Suppressor macrophage treated with lipopolysaccharide for 4 hours (primary cell): ENCODE measurements at places on chromosomes 1 and 21.
A peak's percentile ranks its signal among the peaks of the same experiment; 100 is the strongest.

DNA sequence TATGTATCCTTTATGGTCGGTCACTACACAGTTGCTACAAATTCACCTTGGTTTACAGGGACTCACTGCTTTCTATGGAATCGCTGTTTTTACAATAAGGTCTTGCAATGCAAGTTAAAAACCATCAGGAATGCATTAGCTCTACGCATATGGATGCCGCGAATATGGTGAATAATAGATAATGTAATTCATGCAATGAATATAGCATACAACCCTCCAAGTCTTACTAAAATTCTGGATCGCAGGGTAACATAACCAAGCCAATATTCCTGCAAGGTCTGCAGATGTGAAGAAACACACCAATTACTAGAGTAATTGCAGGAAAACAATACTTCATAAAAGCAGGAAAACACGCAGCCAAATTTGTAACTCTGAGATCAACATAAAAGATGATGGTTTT lies 75.6 kb upstream of the BACE2 start:
- no peak for DNase-seq

GRCh38 chr1:184987696-184988095 lies 13.4 kb upstream of the NIBAN1 start:
- peak; percentile 37 for DNase-seq

GRCh38 chr1:41713557-41714327 lies 205.0 kb downstream of the HIVEP3 start:
- DNase-seq, result no peak

DNA sequence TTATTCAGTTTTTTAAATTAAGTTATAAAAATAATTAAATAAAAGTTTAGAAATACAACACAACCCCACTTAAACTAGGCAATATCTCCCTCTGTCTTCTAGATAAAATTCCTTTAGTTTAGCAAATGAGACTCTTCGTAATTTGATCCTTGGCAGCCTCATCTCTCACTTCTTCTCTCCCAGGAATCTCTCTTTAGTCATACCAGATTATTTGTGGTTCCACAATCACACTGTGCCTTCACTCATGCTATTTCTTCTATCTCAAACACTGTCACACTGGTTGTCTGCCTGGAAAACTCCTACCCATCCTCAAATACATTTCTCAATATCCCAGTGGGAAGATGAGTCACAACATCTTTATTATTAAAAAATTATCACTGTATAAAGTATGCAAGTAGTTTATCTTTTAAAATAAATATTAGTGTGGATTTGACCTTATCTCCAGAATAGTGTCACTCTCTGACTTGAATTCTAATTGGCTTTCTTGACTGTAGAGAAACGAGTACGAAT lies 195.5 kb downstream of the KCNH1 start:
- no peak for DNase-seq

- DNase-seq, result no peak
Observed at GRCh38 chr1:60866226-60866900, 216.0 kb upstream of the NFIA start.

DNA sequence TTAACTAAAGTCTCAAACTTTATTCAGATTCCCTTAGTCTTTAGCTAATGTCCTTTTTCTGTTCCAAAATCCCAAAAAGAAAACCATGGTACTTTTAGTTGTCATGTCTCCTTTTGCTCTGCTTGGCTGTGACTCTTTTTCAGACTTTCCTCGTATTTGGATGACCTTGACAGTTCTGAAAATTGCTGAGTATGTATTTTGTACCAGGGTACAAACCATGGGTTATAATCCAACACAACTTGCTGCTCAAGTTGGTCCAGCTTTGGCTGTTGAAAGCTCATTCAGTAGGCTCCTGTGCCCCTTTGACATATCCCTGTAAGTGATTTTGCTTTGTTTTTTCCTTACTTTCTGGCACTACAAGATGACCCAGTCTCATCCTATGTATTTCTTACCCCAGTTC lies 51.7 kb downstream of the PALMD start:
- no peak for DNase-seq

DNA sequence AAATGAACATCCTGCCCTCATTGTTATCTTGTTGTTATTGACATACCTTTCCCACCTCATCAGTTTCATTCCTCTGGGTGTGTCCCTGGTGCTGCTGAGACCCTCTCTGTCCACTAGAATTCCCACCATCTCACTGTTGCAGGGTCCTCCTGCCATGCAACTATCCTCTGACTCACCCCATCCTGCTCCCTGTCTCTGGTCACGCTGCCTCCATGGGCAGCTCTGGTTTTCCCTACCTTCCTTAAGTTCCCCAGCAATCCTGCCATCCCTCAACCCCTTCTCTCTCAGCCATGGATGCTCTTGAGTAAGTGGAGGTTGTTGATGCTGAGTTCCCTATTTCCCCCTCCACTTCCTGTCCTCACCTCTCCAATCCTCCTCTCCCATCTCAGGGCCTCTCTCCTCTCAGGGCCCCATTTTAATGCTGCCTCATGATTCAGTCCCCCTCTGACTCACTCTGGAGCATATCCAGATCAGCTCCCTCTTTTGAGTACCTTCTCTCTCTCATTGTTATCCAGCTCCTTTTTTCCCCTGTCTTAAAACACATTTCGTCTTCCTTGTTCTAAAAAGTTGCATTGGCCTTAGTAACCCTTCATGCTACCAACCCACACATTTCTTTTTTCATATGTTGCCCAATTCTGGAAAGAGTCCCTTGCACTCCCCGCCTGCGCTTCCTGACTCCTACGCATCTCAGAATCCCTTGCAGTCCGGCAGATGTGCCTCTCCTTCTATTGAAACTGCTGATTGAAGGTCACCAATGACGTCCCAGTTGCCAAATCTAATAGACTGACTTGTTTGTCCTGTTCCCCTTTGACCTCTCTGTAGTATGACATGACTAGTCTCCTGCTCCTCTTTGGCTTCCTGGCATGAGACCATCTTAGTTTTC lies 92.0 kb downstream of the CNIH3 start:
- peak; percentile 95 for DNase-seq

DNA sequence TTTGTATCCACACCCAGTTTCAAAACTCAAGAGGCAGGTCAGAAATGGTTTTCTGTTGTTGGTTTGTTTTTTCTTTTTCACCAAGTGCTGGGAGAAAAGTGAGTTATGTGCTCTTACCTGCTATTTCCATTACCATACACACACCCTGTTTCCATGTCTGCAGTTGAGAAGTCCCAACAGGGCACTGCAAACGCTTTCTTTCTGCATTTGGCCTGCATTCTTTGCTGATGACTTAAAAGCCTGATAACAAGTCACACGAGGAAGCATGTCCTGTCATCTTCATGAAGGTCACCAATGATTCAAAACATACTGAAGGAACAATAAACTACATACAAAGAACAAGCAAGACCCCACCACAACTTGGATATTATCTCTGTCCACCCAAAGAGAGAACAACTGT lies 24.8 kb upstream of the KCNE1 start:
- DNase-seq, result no peak

DNA sequence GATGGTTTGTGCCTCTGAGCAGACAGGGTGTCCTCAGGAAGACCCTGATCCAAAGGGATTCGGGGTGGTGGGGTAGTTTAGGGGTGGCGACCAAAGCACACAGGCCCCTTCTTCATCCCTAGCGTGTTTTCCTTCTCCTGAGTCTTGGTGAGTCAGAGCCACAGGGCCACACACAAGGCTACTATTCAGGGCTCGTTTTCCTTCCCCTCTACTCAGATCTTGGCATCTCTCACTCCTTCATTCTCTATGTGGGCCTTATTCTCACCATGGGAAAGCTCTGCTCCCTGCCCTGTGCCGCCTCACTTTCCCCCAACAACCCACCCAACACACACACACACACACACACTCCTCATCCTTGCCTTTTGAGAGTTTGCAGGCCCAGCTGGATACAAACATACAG lies 43.6 kb upstream of the WNT2B start:
- no peak for DNase-seq

DNA sequence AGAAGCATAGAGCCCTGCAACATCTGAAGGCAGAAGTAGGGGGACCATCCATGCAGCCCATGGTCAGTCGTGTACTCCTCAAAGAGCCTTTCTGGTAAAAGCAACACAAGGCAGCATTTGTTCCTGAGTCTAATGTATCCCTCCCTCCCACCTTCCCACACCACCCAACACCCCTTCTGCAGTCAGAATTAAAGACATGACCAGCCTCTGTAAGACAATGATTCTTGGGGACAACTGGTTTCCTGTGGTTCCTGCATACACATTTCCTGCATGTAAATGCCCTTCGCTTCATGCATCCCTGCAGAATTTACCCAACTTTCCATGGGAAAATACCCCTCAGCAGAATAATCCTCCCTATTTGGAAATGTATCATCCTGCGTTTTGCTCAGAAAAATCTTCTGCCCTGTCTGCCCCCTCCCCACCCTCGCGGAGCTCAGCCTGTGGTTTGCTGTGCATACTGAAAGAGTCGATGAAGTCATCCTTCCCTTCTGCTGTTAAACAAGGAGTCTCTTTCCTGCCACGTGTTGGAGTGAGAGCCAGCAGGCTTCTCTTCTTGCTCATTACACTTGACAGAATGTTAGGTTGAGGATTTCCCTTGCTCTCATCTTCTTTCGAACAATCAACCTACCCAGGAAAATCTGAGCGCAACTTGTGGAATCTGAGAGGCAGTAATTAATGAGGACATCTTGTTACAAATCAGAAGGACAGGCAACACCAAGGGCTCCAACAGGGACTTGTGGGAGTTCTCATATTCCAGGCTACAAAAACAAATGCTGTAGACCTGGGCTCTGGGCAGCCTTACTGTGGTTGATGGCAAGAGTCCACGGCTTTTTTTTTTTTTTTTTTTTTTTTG lies 4.7 kb downstream of the TNN start:
- DNase-seq, result peak; percentile 77

DNA sequence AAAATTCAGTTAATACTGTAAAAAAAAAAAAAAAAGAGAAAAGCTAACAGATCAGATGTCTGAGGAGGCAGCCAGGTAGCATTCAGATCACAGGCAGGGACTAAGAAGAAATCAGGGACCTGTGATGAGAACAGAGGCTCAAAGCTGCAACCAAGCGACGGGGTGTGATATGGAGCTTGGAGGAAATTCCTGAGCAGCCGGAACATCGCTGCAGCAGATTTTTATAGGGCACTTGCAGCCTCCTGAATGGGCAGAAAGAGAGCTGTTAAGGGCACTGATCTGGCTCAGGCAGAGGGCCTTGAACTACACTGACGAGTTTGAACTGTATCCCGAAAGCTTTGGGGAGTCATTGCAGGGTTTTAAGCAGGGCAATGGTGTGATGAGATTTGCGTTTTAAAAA lies 315.4 kb downstream of the ADGRL2 start:
- no peak for DNase-seq

DNA sequence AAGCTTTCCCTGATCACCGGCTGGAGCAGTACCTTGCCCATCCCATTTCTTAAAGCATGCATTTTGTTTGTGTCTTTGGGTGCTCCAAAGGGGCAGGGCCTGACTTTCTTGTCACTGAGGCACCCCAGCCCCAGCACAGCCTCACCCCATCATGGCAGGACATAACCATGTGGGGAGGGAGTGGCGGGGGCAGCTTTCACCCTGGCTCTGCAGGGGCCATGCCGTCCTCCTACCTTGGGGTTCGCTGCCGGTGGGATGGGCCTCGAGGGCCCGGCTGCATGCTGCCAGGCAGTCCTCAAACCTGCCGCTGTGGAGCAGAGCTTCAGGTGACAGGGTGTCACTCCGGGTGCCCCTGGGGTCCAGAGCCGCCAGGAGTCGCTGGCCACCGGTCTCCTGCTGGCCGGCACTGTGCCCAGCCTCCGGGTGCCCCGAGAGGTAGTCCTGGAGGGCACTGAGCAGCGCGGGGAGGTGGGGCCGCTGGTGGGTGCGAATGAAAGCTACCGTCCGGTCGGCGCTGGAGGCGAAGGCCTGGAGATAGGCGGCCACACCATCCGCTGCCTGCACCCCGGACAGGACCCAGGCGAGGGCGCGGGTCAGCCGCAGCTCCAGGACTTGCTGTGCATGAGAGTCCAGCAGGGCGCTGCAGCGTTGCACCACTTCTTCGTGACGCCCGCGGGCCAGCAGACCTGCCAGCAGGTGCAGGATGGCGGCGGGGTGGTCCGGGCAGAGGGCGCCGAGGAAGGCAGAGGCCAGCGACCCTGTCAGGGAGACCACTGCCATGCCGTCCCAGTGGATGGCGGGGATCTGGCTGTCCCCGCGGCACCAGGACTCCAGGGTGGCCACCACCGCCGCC lies 1.5 kb downstream of the TTC34 start:
- DNase-seq, result no peak

DNA sequence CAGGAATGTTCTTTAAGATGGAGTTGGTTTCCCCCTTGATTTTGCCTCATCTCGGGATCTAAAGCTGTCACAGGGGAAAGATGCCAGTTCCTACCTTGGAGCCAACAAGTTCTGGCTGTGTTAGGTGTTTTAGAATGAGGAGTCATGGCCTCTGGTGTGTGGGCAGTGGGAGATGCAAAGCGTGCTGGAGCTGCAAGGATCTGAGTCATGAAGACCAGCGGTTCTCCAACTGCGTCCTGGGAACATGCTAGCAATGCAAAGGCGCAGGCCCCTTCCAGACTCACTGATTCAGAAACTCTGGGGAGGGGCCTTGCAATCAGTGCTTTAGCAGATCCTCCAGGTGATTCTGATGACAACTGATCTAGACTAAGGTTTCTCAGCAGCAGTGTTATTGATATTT lies 109.1 kb downstream of the UCK2 start:
- DNase-seq, result no peak

- no peak for DNase-seq
Observed at GRCh38 chr1:8570465-8570864, 247.0 kb downstream of the RERE start.

- DNase-seq, result peak; percentile 48
Observed at GRCh38 chr1:38026592-38027200, 14.2 kb downstream of the UTP11 start.

GRCh38 chr1:213733705-213734104 lies 254.1 kb upstream of the PROX1 start:
- DNase-seq, result no peak

- DNase-seq, result no peak
Observed at GRCh38 chr1:209607795-209608178, 24.3 kb downstream of the CAMK1G start.

DNA sequence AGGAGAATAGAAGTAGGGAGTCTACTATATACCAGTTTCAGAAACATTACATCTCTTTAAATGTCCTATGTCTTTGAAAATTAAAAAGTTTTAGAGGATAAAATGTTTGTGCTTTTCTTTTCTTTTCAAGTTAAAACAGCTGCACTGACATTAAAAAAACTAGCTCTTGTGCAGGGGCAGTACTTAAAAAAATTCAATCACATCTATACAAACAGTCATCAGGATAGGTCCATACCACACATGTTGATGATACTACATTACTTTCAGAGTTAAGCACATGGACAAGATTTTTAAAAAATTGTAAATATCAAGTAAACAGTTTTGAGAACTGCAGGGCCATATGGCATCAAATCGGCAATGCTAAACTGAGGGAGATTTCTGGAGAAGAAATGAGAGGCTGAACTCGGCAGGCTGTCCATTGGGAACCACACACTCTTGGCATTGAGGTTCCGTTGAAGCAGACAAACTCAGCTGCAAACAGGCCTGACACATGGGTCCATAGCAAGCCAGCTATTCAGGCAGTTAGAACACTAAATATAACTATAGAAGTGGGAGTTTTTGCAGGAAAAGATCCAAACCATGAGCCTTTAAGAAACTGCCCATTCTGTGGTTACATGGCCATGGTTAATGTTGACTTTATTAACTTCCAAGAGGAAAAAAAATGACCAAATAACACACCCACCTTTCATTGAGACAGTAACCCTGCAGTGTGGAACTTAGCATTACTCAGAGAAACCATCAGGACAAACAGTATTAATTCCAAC lies 84.5 kb upstream of the BCL10 start:
- no peak for DNase-seq

GRCh38 chr1:86491171-86491950 lies 22.6 kb downstream of the CLCA1 start:
- no peak for DNase-seq

- DNase-seq, result no peak
Observed at GRCh38 chr1:6180707-6181311, 688 bp upstream of the CHD5 start.
